ENCODE measurements at places on chromosomes 1 and 21. TPM values are rescaled to one million over a fixed set of nuclear protein-coding genes. Genes with fewer than 3 reads are reported as not detected.

DNA sequence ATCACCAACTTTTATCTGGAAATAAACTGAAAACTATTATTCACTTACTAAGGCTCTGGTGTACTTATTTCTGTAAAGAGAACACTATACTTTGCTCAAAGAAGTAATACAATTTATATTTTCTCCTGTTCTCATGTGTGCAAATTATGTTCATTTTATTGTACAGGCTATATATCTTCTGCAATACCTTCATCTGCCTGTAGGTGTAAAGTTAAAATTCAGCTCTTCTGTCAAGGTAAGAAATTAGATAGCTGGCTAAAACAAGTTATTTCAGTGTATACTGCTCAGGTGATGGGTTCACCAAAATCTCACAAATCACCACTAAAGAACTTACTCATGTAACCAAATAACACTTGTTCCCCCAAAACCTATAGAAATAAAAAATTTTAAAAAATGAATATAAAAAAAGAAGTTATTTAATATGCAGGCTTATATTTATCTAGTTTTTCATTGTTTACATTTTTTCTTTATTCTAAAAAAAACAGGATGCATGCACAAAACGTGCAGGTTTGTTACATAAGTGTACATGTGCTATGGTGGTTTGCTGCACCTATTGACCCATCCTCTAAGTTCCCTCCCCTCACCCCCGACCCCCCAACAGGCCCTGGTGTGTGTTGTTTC is 81.5 kb downstream of the PTGER3 start:
- no peak for DNase-seq

GRCh38 chr21:41680444-41681347 is 86.2 kb downstream of the RIPK4 start:
- DNase-seq = peak; percentile 37

NCF2 gene
- 16.7 TPM for total RNA-seq

DNA sequence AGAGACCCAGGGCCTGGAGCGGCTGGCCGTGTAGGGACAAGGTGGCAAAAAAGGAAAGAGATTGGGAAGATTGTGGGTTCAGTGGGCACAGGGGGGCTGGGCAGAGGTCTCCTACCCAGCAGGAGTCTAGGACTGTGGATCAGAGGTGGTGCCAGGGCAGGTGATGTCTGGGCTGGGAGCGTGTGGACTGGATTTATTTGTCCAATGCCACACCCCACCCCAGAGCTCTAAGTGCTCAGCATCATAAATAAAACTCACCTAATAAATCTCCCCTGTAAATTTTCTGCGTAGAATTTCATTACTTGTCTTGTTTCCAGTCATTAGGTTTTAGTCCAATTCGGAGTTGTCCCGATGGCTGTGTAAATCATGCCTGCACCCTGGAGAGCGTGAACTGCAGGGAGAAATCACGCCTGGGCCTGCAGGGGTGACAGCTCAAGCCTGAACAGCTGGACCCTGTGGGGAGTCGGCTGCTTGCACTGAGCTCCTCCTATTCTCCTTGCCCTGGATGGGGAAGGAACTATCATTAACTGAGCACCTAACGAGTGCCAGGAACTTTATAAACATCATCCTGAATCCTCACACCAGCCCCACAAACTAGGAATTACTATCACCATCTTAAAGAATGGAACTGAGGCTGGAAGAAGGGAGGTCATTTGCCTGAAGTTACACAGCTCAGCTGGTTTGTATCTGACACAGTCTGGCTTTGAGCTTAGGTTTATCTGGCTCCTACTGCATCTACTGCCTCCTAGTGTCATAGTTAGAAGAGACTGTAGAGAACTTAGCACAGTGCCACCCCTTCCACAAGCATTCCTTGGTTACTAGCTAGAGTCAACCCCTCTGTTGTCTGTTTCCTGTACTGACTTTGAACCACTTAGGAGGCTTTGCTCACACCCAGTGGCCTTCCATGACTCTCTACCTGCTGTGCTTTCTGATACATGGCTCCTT is 25.0 kb upstream of the POU3F1 start:
- DNase-seq = no peak

TAS1R3 gene
- 1.3 TPM for total RNA-seq

GRCh38 chr1:218312509-218312908 is 27.4 kb downstream of the RRP15 start:
- no peak for DNase-seq

LCE2C gene
- not detected for total RNA-seq

HOOK1 gene
- total RNA-seq = 55.4 TPM

GRCh38 chr1:15757575-15758342 is 836 bp upstream of the FBLIM1 start:
- DNase-seq = peak; percentile 86

DNA sequence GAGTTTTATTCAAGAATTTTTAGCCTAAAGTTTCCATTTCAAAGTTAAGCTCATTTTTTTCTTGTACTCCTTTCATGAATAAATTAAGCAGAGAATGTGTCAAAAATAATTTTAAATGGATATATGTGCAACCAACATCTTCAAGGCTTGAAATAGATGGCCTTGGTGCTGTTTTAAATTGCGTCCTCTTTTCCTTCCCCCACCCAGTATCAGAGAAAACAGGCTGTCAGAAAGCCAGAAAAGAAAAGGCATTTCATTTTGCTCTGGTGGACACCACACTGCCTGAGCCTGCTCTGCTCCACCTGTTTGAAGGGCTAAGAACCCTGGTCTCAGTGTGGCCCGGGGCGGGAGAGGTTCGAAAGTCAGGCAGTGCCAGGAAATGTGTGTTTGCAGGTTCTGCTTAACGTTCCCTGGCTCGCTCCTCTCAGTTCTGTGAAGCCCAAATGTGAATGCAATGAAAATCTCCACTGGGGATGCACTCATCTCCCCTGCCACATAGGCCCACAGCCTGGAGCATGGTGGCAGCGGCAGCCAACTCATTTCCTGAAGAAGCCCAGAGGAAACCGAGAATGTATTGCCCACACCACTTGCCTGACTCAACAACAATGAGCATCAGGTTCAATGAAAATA is 134.4 kb downstream of the SDCCAG8 start:
- DNase-seq = no peak

RAD54L gene
- 1.7 TPM for total RNA-seq

- DNase-seq = no peak
These were observed 139.5 kb upstream of the SMYD2 start for GRCh38 chr1:214141486-214141885.

LCE3E gene
- total RNA-seq = not detected

SPRR2A gene
- total RNA-seq = 0.60 TPM

DNA sequence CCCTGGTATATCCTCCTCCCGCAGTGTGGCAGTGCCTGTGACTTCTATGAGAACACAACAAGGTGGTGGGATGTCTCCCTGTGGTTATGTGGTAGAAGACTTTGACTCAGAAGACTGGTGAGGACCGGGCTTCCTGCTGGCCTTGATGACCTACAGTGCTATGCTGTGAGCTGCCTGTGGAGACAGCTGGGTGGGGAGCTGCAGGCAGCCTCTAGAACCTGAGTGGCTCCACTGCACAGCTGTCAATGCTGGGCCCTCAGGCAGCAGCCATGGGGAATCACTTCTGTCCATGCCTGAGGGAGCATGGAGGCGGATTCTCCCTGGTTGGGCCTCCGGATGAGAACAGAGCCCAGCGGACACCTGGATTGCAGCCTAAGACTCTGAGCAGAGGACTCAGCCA is 14.9 kb downstream of the SLC1A7 start:
- no peak for DNase-seq

- no peak for DNase-seq
These were observed 65.8 kb upstream of the TBX15 start for GRCh38 chr1:119053917-119054316.

- peak; percentile 81 for DNase-seq
These were observed 58.6 kb upstream of the ZNF281 start for GRCh38 chr1:200468264-200469001.

DNA sequence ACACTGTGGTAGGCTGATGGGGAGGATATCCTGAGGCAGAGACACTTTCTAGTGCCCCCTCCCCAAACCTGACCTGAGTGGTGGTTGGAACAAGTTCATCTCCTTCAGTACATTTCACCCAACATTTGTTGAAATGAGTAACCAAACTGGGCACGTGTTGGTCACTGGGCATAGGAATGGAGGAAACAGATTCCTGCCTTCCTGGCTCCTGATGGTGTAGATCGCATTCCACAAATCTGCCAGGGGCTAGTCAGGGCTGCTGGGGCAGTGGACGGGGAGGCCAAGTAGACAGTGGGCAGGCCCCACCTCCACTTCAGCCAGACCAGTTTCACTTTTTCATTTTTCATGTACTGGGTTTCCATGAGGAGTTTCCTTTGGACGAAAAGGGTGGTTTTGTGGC is 16.5 kb upstream of the ALX3 start:
- DNase-seq = no peak

FH gene
- 51.9 TPM for total RNA-seq

- DNase-seq = no peak
These were observed 33.3 kb upstream of the BECN2 start for GRCh38 chr1:241924080-241924808.

KISS1 gene
- 0.50 TPM for total RNA-seq

TNFSF18 gene
- total RNA-seq = not detected

PLEKHG5 gene
- 14.0 TPM for total RNA-seq

- DNase-seq = no peak
These were observed 7.2 kb downstream of the AGMAT start for GRCh38 chr1:15577691-15578090.

DNA sequence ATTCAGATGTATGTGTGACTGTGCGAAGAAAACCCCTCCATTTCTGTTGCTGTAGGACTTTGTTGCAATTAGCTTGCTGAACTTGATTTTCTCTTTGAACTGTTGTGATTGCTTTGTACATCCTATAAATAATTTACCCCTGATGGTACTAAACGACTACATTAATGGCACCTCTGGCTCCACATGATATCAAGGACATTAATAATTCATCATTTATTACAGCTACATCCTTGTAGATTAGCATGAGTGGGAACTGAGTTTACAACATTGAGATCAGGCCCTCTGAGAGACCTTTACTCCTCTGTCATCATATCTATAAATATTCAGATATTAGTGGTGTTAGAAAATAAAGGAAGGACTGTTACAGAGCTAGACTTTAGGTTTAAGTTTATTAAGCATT is 13.5 kb downstream of the LRIG2 start:
- DNase-seq = no peak

GRCh38 chr1:229461032-229461668 is 27.3 kb upstream of the ACTA1 start:
- DNase-seq = no peak

DNA sequence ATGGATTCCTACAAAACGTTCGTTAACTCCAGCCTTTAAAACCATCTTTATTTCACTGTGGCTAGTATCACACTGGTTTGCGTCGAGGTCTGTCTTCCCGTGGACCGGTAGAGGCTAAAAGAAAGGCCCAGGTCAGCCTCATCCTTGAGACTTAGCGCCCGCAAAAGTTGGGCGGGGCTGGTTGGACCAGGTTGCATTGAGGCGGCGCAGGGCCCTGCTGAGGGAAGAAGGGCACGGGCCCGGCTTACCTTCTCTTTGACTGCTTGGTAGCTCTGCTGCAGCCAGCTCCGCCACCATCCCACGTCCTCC is 455 bp downstream of the BSDC1 start:
- peak; percentile 83 for DNase-seq
